Glutamatergic neuron (in vitro differentiated cells): ENCODE measurements at places on chromosomes 6 and 20. TPM values are rescaled to one million over a fixed set of nuclear protein-coding genes. Genes with fewer than 3 reads are reported as not detected.

DNA sequence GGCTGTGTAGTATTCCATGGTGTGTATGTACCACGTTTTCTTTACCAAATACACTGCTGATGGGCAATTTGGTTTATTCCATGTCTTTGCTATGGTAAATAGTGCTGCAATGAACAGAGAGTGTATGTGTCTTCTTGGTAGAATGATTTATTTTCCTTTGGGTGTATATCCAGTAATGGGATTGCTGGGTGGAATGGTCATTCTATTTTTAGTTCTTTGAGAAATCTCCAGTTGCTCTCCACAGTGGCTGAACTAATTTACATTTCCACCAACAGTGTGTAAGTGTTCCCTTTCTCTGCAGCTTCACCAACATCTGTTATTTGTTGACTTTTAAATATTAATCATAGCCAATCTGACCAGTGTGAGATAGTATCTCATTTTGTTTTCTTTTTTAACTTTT, 13.9 kb downstream of the CST9L start:
- no peak for DNase-seq
- no peaks in the 10 kb centered on the region for H3K36me3 ChIP-seq
- H3K4me3 ChIP-seq: no peak overlapping the region
- H3K27me3 ChIP-seq: peaks cover 3% of the 10 kb centered on the region
- H3K27ac ChIP-seq: no peak overlapping the region
- H3K4me1 ChIP-seq: no peaks in the 10 kb centered on the region

GRCh38 chr6:7628909-7629308, 38.9 kb downstream of the SNRNP48 start:
- H3K4me1 ChIP-seq: no peaks in the 10 kb centered on the region
- no peaks in the 10 kb centered on the region for H3K36me3 ChIP-seq
- no peak for DNase-seq
- no peaks in the 10 kb centered on the region for H3K27me3 ChIP-seq
- H3K27ac ChIP-seq: no peak overlapping the region
- H3K4me3 ChIP-seq: no peak overlapping the region

DNA sequence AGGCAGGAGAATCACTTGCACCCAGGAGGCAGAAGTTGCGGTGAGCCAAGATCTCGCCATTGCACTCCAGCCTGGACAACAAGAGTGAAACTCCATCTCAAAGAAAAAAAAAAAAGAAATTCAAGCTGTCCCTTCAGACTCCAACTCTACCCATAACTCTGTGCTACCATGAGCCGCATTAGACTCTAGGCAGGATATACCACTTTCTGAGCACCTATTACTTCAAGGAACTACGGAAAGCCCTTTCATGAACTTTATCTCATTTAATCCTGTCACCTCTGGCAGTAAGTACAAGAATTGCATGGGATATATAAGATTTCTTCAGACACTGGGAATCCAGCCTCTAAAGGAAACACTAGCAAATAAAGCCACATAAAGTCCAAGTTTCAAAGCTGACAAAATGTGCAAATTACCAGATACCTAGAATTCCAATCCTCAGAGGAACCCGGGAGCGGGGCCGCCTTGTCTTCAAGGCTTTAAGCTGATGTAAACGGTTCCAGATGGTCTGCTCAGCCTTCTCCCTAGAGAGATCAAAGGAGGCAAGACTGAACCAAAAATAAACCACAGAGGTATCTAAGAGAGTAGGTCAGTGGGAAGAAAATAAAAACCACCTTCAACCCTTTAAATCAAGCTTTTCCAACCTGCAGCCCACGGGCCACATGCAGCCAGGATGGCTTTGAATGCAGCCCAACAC, 9.4 kb downstream of the CDK5RAP1 start:
- DNase-seq: peak; percentile 53
- peak overlapping the region; percentile 52 for H3K27ac ChIP-seq
- peak overlapping the region; percentile 81 for H3K4me3 ChIP-seq
- H3K4me1 ChIP-seq: peaks cover 10% of the 10 kb centered on the region
- H3K36me3 ChIP-seq: peaks cover 17% of the 10 kb centered on the region

GRCh38 chr20:41011551-41012067, 17.0 kb upstream of the TOP1 start:
- peaks cover 4% of the 10 kb centered on the region for H3K4me1 ChIP-seq
- no peak overlapping the region for H3K4me3 ChIP-seq
- H3K27ac ChIP-seq: no peak overlapping the region
- DNase-seq: no peak
- H3K36me3 ChIP-seq: peaks cover 11% of the 10 kb centered on the region

SIRPB2 gene
- total RNA-seq: not detected

TRIM38 gene
- 0.05 TPM for total RNA-seq

RSPH9 gene
- total RNA-seq: 0.22 TPM
